ENCODE measurements at places on chromosomes 13 and 19.

GRCh38 chr19:57688011-57688763 lies 6.4 kb downstream of the ZNF551 start:
- no peak for DNase-seq

DNA sequence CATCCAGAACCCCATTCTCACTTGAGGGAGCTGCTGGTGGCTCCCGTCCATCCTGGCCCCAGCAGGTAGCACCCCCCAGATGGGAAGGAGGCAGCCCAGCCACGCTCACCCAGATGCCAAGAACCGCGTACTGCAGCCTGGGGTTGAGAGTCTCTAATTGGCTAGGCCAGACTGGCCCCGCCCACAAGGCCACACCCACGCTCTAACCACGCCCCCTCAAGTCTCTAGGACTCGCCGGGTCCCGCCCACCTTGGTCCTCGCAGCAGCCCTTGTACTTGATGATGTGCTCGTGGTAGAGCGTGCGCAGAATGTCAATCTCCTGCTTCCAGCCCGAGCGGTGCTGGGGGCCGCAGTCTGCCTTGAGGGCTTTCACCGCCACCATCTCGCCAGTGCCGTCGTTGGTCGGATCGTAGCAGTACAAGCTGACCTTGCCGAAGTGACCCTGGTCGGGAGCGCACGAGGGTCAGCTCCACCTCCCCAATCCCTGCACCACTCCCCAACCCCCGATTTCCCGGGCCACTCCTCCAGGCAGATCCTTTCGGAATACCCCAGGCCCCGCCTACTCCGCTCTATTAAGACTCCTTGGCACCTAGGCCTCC lies 14.5 kb upstream of the ICAM3 start:
- no peak for DNase-seq

DNA sequence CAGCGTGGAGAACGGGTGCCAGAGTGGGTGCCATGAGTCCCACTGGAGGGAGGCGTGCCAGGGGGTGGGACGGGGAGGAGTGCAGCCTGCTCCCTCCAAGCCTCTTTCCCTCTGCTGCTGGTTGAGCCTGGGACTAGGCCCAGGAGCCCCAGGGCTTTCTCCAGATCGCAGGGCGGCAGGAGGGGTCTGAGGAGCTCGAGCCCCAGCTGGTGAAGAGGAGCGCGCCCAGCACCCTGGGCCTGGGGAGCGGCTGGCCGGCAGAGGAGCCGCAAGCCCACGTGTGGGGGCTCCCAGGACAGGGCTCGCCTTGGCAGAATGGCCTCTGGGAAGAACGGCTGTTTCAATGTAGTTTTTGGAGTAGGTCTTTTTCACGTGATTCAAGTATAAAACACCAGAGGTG lies 12.2 kb upstream of the DCUN1D2 start:
- no peak for DNase-seq

DNA sequence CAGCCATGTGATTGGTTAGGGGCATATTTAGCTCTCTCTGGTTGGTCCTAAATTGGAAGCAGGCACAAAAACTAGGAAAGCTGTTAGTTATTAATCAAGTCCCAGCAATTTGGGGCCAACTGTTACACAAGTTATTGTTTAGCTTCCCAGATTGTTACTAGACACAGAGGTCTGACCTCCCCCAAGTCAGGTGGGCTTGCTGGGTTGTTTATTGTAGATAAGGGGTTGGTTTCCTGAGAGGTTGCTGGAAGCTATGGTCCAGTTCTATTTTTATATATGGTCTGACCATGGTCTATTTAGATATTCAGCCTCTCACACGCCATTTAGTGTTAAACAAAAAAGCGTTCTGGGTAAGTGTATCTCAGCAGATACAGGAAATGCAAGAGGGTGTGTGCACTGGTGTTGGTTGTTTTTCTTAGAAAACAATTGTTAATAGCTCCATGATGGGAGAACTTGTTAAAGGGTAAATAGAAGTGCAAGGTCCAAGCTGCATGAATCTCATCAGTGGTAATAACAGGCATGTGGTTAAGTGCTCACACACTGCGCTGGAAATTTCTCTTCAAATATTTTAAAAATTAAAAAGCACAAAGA lies 150.0 kb downstream of the RAP2A start:
- no peak for DNase-seq
